ENCODE measurements at places on chromosomes 1 and 21.
A peak's percentile ranks its signal among the peaks of the same experiment; 100 is the strongest.

DNA sequence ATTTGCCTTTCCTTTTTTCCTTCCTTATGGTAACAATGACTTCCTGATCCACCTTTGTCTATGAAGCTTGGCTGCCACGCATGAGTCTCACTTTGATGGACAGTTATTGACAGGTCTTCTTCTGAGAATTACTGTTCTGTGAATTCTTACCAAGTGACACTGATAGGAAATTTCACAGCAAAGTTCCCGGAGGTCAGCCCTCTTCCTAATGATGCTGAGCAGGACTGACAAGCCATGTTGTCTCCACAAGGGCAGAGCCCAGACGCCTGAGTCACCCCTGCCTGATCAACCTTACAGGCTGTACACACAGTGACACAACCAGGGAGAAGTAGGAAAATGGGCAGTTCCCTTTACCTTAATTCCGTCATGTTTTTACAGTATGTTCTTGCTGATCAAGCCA is 44.2 kb downstream of the ZC3H11B start:
- peak; percentile 31 for DNase-seq

DNA sequence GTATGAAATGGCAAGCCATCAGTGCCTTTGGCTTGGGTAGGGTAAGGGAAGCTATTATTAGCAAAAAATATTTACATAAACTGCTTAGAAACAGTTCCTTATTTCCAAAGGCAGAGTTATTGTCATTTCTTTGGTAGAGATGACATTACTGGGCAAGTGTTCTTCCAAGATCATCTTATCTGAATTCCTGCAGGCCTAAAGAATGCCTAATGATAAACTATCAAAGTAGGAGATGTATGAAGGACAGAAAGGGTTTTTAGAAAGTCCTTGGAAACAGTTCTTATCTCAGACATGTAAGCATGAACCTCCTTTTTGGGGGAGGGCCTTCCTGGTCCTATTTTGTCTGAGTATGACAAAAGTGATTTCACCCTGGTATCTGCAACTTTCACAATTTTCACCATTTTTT is 5.1 kb upstream of the FRRS1 start:
- no peak for DNase-seq

GRCh38 chr1:119314001-119314796 is 54.4 kb upstream of the HAO2 start:
- no peak for DNase-seq

- DNase-seq: peak; percentile 56
These were observed 13.8 kb downstream of the HEYL start for GRCh38 chr1:39625462-39626273.

GRCh38 chr1:30008372-30008997 is 714.9 kb downstream of the MATN1 start:
- DNase-seq: no peak

- peak; percentile 77 for DNase-seq
These were observed at the start of gene RPF1 for GRCh38 chr1:84478876-84479868. RPF1 (plus strand) TSS chr1:84479266; CDS start chr1:84479282, 16 bp downstream.

- DNase-seq: no peak
These were observed 10.6 kb upstream of the MYSM1 start for GRCh38 chr1:58710190-58711085.

DNA sequence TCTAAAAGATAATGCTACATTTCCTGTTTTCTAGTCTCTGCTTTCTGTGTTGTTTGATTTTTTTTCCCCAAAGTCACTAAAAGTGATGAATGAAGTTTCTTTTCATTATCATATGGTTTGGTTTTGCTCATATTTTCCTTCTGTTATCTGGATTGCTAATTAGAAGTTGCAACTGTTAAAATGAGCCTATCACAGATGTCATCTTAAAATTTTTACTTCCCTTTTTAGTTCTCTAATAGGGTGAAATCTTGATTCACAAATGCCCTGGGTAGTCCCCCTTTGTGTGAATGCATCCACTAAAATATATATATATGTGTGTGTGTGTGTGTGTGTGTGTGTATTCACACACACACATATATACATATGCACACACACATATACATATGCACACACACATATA is 144.1 kb downstream of the GREM2 start:
- no peak for DNase-seq

- no peak for DNase-seq
These were observed 98.4 kb upstream of the SLC45A1 start for GRCh38 chr1:8219530-8219929.

GRCh38 chr1:192118881-192119405 is 39.3 kb upstream of the RGS18 start:
- peak; percentile 13 for DNase-seq

GRCh38 chr1:75292013-75292412 is 157.8 kb downstream of the LHX8 start:
- DNase-seq: no peak

- DNase-seq: no peak
These were observed 7.2 kb downstream of the TLCD4 start for GRCh38 chr1:95124342-95124741.

GRCh38 chr1:175332515-175332914 is 139.9 kb upstream of the KIAA0040 start:
- no peak for DNase-seq

All from iris pigment epithelial cell (primary cell).